ENCODE measurements at places on chromosomes 1 and 21.

GRCh38 chr1:155977690-155978324, 540 bp downstream of the ARHGEF2 start:
- DNase-seq: peak; percentile 85

- DNase-seq: peak; percentile 82
Observed at GRCh38 chr1:245710961-245711903, 556.4 kb downstream of the KIF26B start.

- no peak for DNase-seq
Observed at GRCh38 chr1:234176000-234176399, 197.3 kb upstream of the COA6 start.

DNA sequence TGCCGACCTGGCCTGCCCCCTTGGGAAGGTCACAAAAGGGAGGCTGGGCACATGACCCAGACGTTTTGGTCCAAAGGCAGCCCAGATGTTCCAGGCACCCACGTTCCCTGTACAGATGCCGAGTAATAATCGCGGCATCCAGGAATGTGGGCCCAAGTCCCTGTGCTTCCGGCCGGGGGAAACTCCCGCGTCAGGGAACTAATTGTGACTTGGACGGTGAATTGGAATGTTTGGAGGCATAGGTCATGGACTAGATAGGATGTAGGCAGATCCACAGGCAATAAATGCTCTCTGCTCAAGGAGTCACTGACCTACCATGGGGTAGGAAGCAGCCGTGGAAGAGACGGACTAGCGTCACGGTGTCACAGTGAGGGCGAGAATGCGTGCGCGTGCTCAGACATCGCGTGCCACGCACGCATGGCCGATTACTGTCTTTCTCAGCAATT, 178.4 kb downstream of the DUSP10 start:
- DNase-seq: no peak

- no peak for DNase-seq
Observed at GRCh38 chr1:18341291-18342069, 139.2 kb upstream of the KLHDC7A start.

GRCh38 chr1:107141491-107142126, 770 bp downstream of the NTNG1 start:
- peak; percentile 31 for DNase-seq

DNA sequence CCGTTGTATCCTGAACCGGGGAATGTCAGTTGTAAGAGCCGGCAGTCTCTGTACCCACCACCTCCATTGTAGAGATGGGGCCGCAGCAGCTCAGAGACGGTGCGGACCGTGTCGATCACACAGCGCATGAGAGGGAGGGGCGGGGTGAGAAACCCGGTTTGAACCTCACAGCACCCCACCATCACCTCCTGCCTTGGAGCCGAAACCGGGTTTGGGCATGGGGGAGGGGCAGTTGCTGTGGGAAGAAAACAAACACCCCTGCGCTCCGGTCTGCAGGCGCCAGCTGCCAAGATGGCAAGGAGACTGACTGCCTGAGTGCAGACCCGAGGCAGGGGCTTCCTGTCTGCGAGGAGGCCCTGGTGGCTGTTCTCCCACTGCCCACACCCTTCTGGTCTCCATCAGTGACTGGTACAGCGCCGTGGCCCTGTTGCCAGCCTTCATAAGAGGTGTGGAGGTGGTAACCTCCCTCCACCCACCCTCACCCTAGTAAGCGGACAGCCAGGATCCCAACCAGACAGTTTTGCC, 69.2 kb upstream of the SSBP3 start:
- peak; percentile 84 for DNase-seq

DNA sequence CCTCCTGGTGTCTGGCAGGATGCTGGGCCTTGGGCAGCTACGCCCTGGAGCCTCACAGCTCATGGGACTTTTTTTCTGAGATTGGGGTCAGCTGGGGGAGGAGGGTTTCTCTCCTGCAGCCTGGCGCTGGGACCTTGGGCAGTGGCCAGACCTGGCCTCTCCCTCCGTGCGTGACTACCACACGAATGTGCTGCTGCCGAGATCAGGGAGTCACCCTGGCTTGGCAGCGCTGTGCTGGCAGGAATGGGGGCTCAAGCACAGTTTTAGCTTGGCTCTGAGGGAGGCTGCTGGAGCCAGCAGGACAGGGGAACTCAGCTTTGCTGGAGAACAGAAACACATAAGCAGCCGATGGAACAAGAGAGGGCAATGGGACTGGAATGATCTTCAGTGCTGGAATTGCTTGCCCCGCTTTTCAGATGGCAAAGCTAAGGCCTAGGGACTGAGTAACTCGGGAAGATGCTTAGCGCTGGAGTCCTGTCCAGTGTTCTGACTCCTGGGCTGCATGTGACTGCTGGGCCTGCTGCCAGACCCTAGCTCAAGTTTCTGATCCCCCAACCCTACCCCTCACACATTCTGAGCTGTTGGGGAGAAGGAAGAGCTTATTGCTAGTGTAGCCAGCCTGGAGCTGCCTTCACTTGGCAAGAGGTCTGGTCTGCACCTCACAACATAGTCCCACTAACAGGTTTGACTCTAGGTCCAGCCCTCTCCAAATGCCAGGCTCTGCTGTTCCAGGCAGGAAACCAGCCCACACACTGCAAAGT, 69.9 kb downstream of the NAV1 start:
- no peak for DNase-seq

DNA sequence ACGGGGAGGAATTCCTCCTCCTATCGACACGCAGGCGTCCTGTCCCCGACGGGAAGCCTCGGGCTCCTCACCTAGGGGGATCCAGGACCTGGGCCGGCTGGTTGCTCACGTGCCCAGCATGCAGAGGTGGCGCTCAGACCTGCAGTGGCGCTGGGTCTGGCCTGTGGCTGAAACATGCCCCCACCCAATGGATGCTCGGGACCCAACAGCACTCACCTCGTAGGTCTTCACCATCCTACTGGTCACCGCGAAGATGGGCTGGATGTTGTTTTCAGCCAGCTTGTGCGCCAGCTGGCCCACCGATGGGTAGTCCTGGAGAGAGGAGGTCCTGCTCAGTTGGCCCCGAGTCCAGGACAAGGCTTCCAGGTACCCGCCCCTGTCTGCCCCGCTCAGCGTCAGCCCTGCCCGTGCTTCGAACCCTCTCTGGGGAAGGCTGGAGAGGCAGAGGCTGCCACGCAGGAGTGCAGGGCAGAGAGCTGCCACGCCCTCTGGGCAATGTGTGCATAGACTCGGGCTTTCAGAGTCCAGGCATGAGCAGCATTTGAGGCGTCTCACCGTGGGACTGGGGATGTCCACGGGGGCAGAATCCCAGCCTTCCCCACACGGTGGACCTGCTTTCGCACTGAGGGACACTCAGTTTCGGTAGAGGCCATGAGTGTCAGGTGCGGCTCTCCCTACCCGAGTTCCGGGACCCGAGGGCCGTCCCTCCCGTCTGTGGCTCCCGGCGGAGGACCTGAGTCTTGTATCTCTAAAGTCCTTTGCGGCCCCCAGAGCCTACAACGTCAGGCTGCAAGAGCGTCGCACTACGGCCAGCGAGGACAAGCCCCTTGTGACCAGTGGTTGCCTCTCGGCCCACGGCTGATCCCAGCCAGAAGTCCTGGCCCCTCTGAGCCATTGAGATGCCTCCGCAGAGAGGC, 21.6 kb downstream of the ITGB2 start:
- DNase-seq: no peak

DNA sequence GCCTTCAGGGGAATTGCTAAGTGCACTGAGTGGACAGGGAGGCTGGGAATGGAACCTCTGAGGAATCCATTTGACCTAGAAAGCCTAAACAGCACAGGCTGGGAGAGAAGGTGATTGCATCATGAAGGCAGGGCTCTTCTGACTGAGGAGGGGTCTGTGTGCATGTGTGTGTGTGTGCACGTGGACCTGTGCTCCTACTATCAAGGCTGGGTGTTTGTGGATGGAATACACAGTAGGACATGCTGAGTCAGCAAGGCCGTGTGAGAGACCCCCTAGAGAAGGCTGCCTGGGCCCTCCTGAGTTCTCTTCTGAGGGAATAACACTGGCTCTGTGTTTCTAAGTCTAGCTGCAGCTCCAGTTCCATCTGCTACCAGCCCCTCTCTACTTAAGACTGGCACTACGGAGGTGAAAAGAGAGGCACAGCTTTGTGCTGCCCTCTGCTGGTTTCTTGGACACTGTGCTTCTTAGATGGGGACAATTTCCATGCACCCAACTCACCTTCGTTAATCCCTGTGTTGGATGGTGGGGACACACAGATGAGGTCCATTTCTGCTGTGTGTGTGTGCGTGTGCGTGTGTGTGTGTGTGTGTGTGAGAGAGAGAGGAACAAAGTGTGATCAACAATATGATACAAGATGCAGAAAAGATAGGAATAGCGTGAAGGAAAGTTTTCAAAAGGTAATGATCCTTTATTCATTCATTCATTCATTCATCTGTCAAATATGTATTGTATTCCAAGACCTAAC, 6.2 kb upstream of the EFCAB14 start:
- DNase-seq: peak; percentile 59

DNA sequence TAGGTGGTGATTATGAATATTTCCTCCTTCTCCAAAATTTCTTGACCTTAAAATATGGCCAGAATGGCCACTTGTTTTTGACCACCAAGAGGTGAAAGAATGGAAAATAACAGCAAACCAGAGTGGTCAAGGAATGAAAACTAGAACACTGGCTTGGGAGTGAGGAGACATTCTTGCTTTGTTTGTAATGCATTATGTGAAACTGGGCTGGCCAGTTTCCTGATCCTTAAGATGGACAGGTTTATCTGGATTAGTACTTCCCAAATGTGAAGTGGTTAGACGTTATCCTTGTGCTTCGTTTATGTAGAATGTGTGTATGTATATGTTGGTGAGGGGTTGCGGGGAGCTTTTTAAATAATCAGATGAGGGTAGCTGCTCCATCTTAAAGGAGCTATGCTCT, 12.8 kb downstream of the PLA2G4A start:
- no peak for DNase-seq

DNA sequence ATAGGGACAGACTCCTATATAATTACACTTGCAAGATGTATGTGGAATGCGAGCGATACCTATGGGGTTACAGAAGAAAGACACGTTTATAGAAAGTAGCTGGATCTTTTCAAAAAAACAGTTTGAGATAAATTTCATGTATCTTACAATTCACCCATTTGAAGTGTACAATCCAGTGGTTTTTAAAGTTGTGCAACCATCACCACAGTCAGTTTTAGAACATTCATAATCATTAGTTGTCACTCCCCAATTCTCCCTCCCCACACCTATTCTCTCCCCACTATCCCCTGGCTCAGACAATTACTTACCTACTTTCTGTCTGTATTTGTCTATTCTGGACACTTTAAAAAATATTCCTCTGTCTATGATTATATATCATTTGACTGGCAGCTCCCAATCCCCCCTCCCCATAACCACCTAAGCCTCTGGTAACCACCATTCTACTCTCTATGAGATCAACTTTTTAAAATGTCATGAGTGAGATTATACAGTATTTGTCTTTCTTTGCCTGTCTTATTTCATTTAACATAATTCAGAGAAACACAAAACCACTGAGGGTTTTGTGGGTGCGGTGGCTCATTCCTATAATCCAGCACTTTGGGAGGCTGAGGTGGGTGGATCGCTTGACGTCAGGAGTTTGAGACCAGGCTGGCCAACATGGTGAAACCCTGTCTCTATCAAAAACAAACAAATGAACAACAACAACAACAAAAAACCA, 39.1 kb downstream of the MRPS6 start:
- no peak for DNase-seq

- no peak for DNase-seq
Observed at GRCh38 chr1:57033222-57034001, 67.6 kb upstream of the C8B start.

DNA sequence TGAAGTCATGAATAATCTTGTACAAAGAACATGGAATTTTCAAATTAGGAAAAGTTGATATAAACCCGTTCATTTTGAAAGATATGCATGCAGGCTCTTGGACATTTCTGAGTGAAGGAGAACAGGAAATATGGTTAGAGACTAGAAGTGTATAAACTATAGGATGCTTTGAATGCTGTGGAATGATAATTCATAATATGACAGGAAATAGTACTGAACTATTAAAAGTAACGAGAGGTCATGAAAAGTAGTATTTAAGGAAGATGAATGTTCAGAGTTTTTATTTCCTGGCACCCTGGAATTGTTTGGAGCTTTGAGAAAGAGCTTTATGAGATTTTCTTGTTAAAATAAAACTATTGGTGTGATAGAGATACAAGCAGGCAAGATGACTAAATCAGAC, 18.7 kb upstream of the CRB1 start:
- DNase-seq: no peak

GRCh38 chr1:186195377-186195931, 179.6 kb downstream of the TPR start:
- DNase-seq: no peak

- DNase-seq: peak; percentile 60
Observed at GRCh38 chr1:41358131-41359021, 2.9 kb upstream of the FOXO6 start.

- no peak for DNase-seq
Observed at GRCh38 chr1:232218955-232219865, 410.7 kb downstream of the SIPA1L2 start.

DNA sequence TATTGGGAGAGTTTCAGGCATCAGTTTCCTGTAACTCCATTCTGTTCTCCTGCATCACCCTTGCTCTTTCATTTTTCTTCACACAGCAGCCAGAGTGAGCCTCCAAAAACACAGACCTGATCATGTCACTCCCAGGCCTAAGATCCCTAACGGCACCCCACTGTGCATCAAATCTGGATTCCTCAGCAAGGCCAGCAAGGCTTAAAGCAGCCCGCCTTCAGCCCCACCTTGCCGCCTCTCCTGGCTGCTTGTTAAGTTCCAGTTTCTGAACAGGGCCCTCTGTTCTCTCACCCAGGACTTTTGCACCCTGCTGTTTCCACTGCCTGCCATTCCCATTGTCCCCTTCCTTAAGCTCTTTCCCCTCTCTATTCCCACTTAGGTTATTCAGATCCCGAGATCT, 29.3 kb downstream of the C1orf116 start:
- DNase-seq: peak; percentile 36

GRCh38 chr1:35857830-35858229, 25.2 kb upstream of the AGO1 start:
- no peak for DNase-seq

Data from H7 (cell line).